Activated B cell treated with CpG ODN at 0.5 μM for 24 hours (primary cell): ENCODE measurements at places on chromosomes 13 and 19.

- DNase-seq: no peak
These were observed 39.9 kb downstream of the ITGBL1 start for GRCh38 chr13:101492251-101492910.

- DNase-seq: peak; percentile 26
These were observed 422 bp upstream of the MTUS2 start for GRCh38 chr13:28819735-28820098.

- no peak for DNase-seq
These were observed 14.3 kb upstream of the ZNF254 start for GRCh38 chr19:24072720-24073119.

- no peak for DNase-seq
These were observed 75.4 kb upstream of the NPAS1 start for GRCh38 chr19:46944123-46944748.

DNA sequence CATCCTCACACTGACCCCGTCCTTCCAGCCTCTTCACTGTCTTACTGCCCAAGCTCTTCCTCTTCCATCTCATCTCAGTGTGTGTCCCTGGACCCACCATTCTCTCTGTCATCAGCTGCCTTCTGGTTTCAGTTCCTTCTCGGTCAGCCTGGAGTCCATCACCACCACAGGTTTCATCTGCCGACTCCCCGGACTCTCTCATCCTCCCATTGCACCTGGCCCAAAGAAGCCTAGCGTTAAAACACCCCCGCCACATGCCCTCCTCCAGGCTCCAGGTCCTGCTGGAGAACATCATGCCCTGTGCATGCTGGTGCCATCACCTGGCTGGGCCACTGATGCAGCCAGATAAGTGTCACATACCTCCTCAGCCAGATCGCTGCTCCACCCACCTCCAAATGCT lies 122.1 kb upstream of the GPR12 start:
- no peak for DNase-seq

DNA sequence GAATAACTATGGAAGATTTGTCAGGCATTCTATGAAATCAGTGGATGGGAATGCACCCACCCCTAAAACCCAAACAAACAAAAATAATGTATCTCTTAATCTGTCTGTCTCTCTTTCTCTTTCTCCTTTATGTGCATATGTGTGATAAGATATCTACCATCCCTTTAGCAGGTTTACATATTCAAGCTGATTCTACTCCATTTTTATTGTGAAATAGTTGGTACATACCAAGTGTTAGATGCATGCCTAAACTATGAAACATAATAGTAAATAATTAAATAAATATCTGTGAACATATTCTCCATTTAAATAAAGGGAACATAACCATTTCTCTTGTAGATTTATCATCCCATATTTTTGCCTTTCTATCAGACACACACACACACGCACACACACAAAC lies 121.8 kb upstream of the PCDH9 start:
- DNase-seq: no peak

- no peak for DNase-seq
These were observed 64.5 kb downstream of the RAP2A start for GRCh38 chr13:97498419-97498818.

GRCh38 chr19:50290011-50290410 lies 39.2 kb downstream of the KCNC3 start:
- DNase-seq: no peak

GRCh38 chr19:35704218-35704617 lies at the start of gene ZBTB32:
Gene ZBTB32 (plus strand): TSS chr19:35704558. CDS start chr19:35714627, 10,069 bp downstream.
- no peak for DNase-seq

DNA sequence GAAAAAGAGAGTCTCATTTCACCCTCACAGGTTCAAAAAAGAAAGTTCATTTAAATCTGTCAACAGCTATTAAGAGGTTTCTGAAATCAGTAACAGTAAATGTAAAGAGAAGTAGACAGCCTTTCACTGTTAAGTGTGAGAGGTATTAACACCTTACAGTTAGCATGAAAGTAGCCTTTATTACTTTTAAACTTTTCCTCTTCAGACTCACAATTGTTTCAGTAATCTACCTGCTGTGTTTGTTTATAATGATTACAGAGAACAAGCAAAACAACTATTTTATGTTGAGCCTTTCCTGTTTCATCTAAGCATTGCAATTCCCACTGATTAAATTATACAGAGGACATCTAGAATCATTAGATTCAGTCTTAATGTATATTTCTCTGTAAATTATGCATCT lies 159.8 kb downstream of the PCDH9 start:
- no peak for DNase-seq

DNA sequence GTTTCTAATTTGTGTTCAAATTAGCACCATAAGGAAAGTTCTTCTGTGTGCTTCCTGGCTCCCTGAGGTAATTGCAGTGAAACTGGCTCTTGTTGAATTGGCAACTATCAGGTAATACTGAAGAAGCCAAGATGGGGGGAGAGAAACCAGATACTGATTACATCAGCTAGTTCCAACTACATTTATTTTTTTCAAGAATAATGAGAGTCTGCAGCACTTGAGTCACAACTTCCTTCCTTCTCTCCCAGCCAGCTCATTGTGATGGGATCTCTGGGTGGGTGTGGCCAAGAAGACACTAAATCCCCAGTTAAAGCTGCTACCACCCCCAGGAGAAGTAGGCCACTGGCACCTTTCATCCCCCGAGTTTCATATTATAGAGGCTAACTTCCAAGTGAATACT lies 100.7 kb upstream of the RXFP2 start:
- DNase-seq: no peak

DNA sequence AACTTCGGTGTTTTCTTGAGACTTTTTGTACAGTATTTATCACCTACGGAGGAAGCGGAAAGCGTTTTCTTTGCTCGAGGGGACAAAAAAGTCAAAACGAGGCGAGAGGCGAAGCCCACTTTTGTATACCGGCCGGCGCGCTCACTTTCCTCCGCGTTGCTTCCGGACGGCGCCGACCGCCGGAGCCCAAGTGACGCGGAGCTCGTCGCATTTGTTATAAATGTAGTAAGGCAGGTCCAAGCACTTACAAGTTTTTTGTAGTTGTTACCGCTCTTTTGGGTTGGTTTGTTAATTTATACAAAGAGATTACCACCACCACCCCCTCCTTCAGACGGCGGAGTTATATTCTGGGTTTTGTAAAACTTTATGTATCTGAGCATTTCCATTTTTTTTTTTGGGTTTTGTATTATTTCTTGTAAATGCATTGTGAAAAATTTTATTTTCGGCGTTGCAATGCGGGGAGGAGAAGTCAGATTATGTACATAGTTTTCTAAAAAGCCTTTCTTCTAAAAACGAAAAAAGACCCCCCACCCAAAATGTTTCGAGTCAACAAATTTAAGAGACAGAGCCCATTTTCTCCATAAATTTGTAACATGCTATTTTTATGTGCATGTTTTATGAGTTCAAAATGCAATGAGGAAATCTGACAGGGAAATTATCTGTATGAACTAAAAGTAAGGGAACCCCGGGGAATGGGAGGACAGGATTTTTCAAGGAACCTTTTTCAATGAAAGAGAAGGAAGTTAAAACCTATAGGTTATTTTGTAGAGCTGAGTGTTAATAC lies 2.3 kb downstream of the SOX1 start:
- DNase-seq: no peak

- DNase-seq: no peak
These were observed 26.8 kb upstream of the SLC7A10 start for GRCh38 chr19:33252418-33252962.

DNA sequence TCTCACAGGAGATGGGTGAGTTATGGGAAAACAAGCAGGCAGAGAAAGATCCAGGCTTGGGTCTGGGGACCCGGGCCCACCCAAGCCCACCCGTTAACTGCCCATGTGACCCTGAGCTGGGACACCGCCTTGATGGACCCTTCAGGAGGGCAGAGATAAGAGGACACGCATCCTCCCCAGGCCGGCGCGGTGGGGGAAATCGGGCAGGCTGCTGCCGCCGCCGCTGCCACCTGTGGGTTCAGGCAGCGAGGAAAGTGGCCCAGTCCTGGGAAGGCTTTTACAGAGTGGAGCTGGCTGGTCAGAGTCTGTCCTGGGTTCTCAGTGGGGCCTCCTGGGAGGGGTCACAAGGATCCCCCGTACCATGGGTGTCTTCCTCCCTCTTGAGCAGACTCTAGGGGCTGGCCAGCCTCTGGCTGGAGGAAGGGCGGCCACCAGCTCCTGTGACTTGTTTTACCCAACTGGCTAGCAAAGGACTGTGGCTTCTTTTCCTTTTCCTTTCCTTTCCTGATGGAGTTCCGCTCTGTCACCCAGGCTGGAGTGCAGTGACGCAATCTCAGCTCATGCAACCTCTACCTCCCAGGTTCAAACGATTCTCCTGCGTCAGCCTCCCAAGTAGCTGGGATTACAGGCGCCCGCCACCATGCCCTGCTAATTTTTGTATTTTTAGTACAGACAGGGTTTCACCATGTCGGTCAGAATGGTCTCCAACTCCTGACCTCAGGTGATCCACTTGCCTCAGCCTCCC lies 155.4 kb downstream of the KDM4B start:
- no peak for DNase-seq
